Fibroblast of the conjunctiva (primary cell): ENCODE measurements at places on chromosomes 13 and 19.

DNA sequence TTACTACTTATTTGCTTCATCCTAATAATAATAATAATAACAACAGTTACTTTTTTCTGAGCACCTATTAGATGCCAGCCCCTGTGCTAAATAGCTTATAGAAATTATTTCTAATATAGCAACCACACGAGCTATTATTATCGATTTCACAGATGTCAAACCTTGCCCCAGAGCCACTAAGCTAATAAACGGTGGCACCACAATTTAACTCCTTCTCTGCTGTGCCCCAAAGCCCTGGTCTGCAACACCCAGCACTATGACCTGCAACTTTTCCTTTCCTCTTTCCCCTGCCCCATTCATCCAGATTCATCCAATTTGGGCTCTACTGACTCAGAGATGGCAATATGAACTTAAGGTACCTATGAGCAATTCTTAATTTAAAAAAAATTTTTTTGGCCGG lies 6.4 kb downstream of the RFX2 start:
- no peak for DNase-seq

DNA sequence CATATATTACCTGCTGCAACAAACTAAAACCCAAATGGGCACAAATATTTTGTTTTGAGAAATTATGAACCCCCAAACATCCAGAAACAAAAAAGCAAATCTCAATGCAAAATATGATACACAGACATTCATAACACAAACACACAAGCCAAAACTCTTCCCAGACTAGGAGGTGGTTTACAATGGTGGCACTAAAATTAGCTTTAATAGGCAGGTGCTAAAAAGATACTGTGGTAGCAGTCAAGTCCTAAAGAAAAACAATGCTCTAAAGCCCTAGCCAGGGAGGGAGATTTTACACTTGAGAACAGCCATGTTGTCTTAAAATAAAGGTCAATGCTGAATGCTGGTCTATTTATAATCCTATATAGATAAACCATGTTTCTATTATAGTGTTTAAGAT lies 65.0 kb downstream of the DOCK9 start:
- no peak for DNase-seq

DNA sequence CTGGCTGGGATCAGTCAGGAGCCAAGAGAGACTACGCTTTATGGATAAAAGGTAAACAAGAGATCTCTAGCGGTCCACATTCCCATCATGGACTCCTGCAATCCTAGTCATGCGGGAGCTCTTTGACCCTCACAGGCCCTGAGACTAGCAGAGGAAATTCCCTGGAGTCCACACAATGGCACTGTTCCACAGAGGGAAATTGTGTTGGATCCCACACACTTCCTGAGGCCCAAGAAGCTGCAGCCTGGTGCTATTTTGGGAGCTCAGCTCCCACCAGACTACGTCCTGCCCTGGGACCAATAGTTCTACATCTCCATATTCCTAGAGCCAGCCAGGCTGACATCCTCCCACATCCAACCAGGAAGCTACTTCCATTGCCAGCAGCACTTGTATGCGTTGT lies 2358.4 kb downstream of the PCDH9 start:
- DNase-seq, result no peak

GRCh38 chr19:42553292-42554045 lies 25.2 kb upstream of the CEACAM1 start:
- peak; percentile 26 for DNase-seq

- DNase-seq, result no peak
Observed at GRCh38 chr13:86757236-86757978, 913.8 kb upstream of the SLITRK5 start.

GRCh38 chr13:102873653-102874052 lies 27.8 kb downstream of the ERCC5 start:
- DNase-seq, result no peak

DNA sequence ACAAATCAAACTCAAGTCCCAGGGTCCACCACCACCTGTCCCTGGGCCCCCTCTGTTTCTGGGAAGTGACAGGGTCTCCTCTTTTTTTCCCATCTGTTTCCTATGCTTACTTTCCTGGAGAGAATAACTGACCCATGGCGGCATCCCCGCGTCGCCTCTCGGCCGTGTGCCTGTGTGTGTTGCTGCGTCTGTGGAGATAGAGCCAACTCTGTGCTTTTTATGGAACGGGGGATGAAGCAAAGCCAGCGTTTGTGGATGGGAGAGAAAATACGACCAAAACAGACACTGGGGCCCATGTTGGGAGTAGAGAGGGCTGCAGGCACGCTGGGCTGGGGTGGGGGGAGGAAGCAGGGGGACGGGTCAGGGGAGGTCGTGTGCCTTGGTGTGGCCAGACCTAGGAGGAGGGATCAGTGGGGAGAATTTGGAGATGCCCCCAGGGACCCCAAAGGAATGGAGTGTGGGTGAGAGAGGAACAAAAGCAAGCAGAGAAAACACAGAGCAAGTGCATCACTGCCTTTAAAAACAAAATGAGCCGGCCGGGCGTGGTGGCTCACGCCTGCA lies 16.6 kb downstream of the PLK5 start:
- no peak for DNase-seq

DNA sequence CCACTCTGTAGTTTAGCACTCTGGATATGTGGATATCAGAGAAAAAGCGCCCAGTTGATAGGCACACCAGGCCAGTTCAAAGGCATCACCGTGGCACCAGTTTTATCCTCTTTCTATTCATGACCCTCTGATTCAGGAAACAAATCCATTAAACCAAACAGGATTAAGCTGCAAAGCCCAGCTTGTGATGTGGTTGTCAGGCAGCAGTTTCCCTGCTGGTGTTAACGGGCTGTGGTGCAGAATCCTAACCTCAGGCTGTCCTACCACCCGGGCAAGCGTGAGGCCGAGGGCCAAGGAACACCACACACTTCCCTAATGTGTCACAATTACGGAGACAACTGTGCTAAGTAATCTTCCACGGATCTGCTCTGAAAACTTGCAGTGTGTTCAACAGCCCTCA lies 209.1 kb downstream of the OLFM4 start:
- DNase-seq, result no peak

- peak; percentile 3 for DNase-seq
Observed at GRCh38 chr13:52652980-52653303, 306 bp downstream of the SUGT1 start.

DNA sequence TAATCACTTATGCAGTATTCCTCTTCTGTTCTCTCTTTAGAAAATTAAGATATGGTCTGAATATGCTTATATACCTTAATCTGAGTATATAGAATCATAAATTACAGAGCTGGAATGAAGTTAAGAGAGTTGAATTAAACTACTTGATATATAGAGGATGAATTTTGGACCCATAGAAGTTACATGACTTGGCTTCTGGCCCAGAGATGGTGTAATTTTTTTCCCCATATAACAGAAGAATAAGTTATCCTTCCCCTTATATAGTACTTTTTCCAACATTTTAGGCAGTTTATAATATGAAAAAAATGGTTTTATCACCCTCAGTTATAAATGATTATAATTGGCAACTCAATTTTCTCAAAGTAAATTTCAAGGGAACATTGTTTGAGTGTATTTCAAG lies 616.3 kb downstream of the TBC1D4 start:
- no peak for DNase-seq

DNA sequence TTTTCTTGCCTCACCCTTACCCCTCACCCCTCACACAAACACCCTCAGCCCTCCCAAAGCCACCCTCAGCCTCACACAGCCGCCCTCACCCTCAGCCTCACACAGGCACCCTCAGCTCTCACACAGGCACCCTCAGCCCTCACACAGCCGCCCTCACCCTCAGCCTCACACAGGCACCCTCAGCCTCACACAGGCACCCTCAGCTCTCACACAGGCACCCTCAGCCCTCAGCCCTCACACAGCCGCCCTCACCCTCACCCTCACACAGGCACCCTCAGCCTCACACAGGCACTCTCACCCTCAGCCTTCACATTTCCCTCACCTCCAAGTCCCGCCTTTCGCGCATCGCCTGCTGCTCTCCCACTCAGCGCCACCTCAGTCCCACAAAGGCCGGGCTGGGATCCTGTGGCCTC lies 287 bp upstream of the ZSCAN22 start:
- DNase-seq, result no peak

- no peak for DNase-seq
Observed at GRCh38 chr13:35716729-35717128, 240.2 kb upstream of the MAB21L1 start.

GRCh38 chr13:30111810-30112209 lies 195.5 kb downstream of the KATNAL1 start:
- no peak for DNase-seq

GRCh38 chr19:41083516-41083915 lies 4.7 kb upstream of the CYP2A13 start:
- no peak for DNase-seq

DNA sequence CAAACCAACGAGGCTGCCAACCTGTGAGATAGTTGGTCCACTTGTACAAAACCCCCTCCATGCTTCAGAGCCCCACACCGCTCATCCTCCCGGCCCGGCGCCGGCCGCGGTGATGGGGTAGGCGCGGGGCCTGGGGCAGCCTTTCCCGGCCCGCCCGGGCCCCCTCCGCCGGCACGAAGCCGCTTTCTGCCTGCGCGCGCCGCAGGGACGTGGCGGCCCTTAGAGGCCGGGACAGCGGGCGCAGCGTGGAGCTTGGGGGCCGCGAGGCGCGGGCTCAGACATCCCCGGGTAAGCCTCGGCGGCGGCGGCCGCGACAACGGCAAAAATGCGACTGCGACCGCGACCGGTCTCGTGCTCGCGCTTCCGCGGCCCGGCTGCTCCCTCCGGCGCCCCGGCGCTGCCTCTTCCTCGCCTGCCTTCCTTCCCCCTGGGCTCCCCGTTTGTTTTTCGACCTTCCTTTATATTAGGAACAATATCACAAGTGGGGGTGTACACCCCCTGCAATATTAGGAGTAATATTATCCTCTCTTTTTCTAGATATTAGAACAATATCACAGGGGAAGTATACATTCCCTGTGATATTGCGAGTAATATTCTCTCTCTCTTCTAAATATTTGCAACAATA lies 53.9 kb upstream of the CEACAM21 start:
- no peak for DNase-seq

GRCh38 chr13:46665633-46666482 lies 112.9 kb downstream of the LRCH1 start:
- no peak for DNase-seq

- DNase-seq, result no peak
Observed at GRCh38 chr19:3494559-3494958, 5.9 kb downstream of the DOHH start.

DNA sequence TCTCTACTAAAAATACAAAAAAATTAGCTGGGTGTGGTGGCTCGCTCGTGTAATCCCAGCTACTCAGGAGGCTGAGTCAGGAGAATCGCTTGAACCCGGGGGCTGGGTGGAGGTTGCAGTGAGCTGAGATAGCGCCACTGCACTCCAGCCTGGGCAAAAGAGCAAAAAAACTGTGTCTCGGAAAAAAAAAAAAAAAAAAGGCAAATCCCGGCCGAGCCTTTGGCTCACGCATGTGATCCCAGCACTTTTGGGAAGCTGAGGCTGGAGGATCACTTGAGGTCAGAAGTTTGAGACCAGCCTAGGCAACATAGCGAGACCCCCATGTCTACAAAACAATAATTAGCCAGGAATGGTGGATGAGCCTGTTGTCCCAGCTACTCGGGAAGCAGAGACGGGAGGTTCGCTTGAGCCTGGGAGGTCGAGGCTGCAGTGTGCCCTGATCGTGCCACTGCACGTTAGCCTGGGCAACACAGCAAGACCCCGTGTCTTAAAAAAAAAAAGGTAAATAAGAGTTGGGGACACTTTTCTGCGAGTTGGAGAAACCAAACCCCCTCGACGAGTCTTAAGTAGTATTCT lies 574 bp upstream of the GPX4 start:
- DNase-seq, result no peak

DNA sequence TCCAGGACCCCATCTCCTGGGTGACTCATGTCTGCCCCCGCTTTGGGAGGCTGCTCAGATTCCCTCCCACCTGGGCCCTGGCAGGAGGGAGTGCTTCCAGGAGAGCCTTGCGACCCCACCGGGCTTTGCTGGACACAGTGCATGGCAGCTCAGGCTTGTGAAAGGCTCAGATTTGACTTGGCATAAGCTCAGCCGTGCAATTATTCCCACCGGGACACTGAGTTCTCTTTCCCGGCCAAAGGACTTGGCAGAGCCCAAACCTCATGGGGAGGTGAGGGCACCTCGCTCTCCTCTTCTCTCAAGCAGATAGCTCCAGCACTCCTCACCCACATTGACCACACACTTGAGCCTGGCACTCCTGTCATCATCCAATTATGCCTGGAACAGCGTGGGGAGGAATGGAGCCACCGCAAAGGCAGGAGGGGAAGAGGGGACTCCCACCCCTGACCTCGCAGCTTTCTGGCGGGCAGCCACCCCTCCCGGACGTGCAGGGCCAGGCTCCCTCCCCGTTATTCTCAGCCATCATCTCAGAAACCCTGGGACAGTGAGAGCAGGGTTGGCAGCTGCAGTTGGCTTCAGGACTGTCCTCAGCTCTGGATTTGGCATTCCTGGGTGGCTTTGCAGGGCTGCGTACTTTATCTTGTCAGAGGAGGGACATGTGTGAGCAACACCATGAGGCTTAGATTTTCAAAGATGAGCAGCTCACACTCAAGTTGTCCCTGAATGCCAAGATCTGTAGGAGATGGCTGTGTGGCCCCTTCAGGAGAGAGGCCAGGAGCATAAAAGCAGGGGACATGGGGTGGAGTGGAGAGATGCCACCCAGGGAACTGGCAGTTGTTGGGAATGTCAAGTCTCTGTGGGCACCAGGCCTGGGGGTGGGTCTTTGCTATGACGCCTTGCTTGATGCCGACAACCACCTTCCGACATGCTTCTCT lies 306.2 kb downstream of the TEX29 start:
- no peak for DNase-seq

- DNase-seq, result no peak
Observed at GRCh38 chr19:41915021-41915775, 13.1 kb downstream of the ERFL start.

- DNase-seq, result no peak
Observed at GRCh38 chr19:3459965-3460582, 20.3 kb downstream of the SMIM24 start.

GRCh38 chr19:4676955-4677731 lies 7.0 kb upstream of the MYDGF start:
- peak; percentile 47 for DNase-seq

DNA sequence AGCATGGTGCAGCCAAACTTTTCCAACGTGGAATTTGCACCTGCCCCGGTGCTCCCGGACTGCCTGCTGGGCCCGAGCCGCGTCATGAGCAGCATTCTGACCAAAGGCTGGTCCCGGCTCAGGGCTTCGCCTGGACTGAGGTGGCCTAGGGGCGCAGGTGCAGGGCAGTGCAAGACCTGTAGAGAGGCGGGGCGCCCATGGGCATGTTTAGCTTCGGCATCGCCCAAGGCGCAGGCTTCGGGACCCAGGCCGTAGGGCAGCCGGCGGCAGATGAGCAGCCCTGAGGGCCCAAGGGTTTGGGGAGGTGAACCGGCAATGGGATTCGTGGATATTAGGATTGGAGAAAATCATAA lies 23.8 kb downstream of the LRFN3 start:
- DNase-seq, result no peak

DNA sequence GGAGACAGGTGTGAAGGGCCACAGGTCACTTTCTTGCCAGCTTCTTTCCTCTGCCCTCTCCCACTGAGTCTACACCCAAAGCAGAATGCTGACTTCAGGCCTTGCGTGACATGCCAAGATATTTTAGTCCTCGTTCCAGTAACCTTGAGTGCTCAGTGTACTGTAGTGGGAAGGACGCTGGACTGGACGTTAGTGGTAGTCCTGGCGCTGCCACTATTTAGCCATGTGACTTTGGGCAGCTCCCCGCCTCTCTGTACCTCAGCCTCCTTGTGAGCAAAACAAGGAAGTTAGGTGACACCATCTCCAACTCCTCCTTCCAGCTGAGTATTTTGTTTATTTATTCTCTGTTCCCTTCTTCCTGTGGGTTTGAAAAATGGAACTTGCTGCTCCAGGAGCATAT lies 86.1 kb downstream of the FRY start:
- DNase-seq, result no peak
